Stimulated activated CD4-positive, alpha-beta T cell treated with anti-CD3 and anti-CD28 coated beads, Interleukin-1b, Interleukin-23, amount 100 ng/mL, for 4 hours (primary cell): ENCODE measurements at places on chromosomes 11 and 22.

DNA sequence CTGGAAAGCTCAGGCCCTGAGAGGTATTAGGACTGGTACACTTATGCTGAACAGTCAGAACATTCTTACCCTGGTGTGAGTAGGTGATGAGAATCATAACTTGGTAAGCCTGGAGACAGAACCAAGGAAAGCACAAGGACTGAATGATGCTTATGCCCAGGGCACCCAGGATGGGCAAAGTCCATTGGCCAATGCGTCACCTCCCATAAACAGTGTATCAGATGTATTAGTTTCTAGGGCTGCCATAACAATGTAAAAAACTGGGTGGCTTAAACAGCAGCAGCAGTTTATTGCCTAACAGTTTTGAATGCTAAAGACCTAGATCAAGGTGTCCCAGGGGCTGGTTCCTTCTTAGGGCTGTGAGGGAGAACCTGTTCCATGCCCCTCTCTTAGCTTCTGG, 107.0 kb downstream of the FAR1 start:
- DNase-seq, result no peak

DNA sequence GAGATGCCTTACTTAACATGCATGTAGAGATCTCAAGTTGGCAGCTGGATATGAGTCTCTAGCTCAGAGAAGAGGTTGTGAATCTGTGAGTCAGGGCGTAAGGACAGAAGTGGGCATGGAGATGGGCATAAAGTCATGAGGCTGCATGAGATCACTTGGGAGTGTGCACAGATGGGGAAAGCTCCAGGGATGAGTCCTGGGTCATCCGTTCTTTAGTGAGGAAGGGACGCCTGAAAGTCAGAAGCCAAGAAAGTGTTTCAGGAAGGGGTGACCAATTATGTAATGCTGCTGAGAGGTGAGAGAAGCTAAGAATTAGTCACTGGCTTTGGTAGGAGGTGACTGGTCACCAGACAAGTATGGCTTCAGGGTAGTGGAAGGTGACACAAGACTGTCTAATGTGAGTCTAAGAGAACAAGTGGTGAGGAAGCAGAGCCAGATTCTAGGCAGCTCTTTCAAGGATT, 6.7 kb downstream of the ACP2 start:
- DNase-seq, result no peak

- no peak for DNase-seq
Observed at GRCh38 chr11:46290011-46290410, 12.5 kb downstream of the CREB3L1 start.

- no peak for DNase-seq
Observed at GRCh38 chr11:12485328-12485727, 108.0 kb downstream of the PARVA start.

GRCh38 chr22:47465809-47466208, 703.4 kb downstream of the TBC1D22A start:
- no peak for DNase-seq

DNA sequence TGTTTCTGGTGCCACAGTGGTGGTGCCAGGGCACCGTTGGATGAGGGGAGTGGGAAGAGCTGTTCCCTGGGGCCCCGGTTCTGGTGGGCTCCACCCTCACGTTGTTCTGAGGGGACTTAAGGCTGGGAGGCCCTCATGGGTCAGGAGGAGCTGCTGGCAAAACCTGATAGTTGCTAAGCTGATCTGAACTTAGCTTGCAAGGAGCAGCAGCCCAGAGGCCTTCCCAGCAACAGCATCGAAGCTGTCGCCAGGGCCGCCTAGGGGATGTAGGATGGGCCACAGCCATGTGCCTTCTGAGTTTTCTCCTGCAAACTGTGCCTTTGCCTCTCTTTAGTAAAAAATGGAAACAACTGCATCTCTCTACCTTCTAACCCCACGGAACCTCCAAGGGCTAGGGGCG, 240.2 kb downstream of the TBC1D22A start:
- no peak for DNase-seq

- DNase-seq, result peak; percentile 55
Observed at GRCh38 chr22:50027639-50028537, 15.3 kb upstream of the IL17REL start.
